Endothelial cell of umbilical vein (primary cell): ENCODE measurements at places on chromosomes 4 and X. TPM values are rescaled to one million over a fixed set of nuclear protein-coding genes. Genes with fewer than 3 reads are reported as not detected.

The NAP1L5 gene
- 6.1 and 7.6 TPM in 2 replicates for total RNA-seq

The USP17L25 gene
- total RNA-seq: not detected in 2 replicates

The MAGEA11 gene
- total RNA-seq: not detected in 2 replicates

The ADAM29 gene
- total RNA-seq: not detected in 2 replicates

The GYPB gene
- not detected in 2 replicates for total RNA-seq

The COX18 gene
- 10.6 and 13.0 TPM in 2 replicates for total RNA-seq

The SPP1 gene
- not detected in 2 replicates for total RNA-seq

The IRS4 gene
- total RNA-seq: not detected in 2 replicates

The KIT gene
- total RNA-seq: 29.3 and 39.7 TPM in 2 replicates

The BMPR1B gene
- total RNA-seq: 1.4 and 2.1 TPM in 2 replicates

The CXCL11 gene
- total RNA-seq: 0.55 and 1.1 TPM in 2 replicates

The RBM46 gene
- not detected in 2 replicates for total RNA-seq

The SLC7A11 gene
- total RNA-seq: 79.3 and 82.7 TPM in 2 replicates

The CT45A5 gene
- not detected in 2 replicates for total RNA-seq

The ANXA3 gene
- total RNA-seq: 73.8 and 78.4 TPM in 2 replicates

The NR0B1 gene
- not detected in 2 replicates for total RNA-seq

The UVSSA gene
- total RNA-seq: 14.9 and 16.4 TPM in 2 replicates

DNA sequence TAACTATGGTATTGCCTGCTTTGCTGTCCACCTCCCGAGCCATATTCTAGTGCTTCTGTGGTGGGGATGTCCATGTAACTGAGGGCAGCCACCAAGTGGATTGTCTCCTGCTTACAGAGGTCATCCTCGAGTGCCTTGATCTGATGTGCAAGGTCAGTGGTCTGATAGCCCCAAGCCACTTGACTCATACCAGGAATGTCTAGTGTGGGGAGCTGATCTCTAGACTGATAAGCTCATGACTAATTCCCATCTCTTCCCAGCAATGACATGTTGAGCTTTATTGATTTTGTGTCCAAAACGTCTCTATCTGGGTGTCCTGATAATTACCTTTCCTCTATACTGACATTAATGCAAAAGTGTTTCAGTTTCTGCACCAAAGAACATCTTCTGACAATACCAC lies 168.4 kb upstream of the WDR1 start:
- DNase-seq: no peak
- no peaks in the 10 kb centered on the region for H3K27me3 ChIP-seq
- no peaks in the 10 kb centered on the region for H3K4me1 ChIP-seq

DNA sequence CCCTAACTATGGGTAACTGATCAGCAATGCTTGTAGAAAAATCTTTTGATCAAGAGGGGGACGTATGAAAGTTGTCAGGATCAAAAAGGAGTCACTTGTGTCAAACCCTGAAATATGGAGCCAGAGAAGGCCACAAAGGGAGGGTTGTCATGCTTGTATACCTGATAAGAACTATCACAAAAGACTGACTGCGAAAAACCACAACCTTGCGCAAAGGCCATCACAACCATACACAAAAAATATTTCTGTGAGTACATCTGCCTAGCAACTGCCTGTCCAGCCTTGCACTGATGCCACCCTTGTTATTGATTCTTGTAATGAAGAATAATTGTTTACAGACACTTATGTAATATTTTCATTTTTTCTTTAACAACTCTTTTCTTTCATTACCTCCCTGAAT lies 22.8 kb upstream of the EIF4E start:
- H3K4me3 ChIP-seq: no peak overlapping the region
- no peaks in the 10 kb centered on the region for H3K4me1 ChIP-seq
- no peak overlapping the region for H3K27ac ChIP-seq

GRCh38 chr4:21136051-21136630 lies 435.9 kb downstream of the PACRGL start:
- no peaks in the 10 kb centered on the region for H3K36me3 ChIP-seq
- H3K27me3 ChIP-seq: no peaks in the 10 kb centered on the region
- H3K4me3 ChIP-seq: no peak overlapping the region
- peak; percentile 68 for DNase-seq

DNA sequence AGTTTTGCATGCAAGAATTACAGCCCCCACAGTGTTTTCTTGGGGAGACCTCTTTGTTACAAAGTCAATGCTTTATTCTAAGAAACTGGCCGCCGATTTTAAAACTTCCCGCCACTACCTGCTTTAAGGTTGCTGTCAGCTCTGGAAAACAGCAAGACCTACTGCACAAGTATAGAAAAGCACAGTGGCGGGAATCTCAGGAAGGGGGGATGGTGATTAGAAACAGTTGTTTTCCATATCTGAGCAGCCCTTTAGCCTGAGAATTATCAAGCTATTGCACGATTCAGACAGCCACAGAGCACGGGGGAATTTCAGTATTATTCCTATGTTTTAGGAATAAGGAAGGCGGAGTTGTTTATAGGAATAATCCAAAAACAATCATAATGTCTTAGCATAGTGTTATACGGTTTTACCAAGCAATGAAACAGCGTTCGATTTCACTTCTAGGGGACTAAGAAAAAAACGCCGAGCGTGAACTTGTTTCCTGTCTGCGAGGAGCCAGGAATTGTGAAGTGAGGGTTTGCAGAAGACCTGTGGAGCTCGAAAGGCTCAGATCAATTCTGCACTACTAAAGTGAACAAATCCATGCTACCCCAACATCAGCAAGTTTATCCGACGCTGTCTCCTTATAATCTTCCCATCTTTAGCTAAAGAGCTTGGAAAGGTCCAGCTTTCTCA lies 81.3 kb downstream of the HMGN5 start:
- no peak overlapping the region for H3K27ac ChIP-seq
- DNase-seq: no peak
- peaks cover 5% of the 10 kb centered on the region for H3K4me1 ChIP-seq
- peaks cover 12% of the 10 kb centered on the region for H3K27me3 ChIP-seq
- no peaks in the 10 kb centered on the region for H3K36me3 ChIP-seq

- H3K4me1 ChIP-seq: no peaks in the 10 kb centered on the region
- no peak overlapping the region for H3K27ac ChIP-seq
Measured at GRCh38 chrX:48786825-48787504, 575 bp downstream of the GATA1 start.

DNA sequence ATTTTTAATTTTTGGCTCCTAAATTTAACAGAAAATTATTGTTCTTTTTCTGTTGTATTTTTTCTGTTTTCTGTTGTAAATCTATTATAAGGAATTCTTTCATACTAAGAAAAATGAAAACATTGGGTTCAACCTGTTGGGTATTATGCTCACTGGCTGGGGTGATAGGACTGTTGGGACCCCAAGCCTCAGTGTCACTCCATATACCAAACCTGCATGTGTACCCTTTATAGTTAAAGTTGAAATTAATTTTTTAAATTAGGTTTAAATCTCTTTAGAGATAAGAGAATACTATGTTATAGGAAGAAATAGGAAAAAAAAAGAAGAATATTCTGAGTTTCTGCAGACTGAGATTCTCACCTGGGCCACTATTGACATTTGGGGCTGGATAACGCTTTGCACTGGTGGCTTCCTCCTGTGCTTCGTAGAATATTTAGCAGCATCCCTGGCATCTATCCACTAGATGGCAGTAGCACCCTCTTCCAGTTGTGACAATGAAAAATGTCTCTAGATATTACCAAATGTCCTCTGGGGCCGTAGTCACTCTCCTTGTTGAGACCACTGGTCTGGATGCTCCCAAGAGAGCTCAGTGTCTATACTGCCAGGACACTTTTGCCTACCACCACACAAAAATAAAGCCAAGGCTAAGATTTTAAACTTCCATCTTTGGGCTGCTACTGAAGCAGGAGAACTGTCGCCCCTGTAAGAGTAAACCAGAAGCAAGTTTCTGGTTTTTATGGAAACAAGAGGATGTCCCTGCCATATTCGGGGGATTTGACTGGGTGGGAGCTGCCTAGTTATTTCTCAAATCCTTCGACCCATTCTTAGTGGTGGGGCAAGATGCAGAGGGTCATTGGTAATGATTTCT lies 22.4 kb upstream of the CLTRN start:
- no peaks in the 10 kb centered on the region for H3K4me1 ChIP-seq
- no peak overlapping the region for H3K27ac ChIP-seq
- H3K27me3 ChIP-seq: no peaks in the 10 kb centered on the region
- peak; percentile 56 for DNase-seq

DNA sequence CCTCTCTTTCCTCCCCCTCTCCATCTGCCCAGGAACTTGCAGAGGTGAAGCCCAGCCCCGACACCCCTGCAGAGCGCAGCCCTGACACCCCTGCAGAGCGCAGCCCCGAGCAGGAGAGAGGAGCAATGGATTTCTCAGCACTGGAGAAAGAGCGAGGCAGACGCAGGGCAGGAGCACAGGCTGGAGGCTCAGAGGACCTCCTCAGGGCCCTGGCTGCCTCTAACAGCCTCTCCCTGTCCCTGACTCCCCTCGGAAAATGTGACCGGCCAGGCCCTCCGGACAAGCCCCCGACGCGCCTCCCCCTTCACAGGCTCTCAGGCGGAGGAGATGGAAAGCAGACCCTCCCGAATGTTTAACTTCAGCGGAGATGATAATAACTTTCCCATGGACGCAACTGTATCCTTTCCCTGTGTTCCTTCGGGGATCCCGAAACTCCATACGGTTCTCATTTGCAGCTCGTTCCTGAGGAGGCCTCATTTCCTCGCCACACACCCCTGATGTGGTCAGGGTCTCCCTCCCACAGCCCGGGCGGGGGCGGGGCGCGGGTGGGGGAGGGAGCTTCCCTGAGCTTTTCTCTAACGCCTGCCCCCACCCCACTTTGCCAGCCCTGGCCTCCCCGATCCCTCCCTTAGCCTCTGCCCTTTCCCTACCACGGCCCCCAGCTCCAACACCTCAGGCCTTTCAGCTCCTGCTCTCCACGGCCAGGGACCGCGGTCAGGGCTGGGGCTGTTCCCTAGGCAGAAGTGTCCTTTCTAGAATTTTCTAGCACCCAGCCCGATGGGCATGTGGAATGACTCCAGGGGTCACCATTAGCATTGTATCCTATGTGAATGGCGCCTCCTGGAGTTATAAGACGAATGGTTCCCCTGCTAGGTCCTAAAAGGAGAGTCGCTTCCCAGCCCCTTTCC lies 201.1 kb upstream of the BCOR start:
- no peaks in the 10 kb centered on the region for H3K4me1 ChIP-seq
- H3K4me3 ChIP-seq: no peak overlapping the region
- H3K27ac ChIP-seq: no peak overlapping the region

DNA sequence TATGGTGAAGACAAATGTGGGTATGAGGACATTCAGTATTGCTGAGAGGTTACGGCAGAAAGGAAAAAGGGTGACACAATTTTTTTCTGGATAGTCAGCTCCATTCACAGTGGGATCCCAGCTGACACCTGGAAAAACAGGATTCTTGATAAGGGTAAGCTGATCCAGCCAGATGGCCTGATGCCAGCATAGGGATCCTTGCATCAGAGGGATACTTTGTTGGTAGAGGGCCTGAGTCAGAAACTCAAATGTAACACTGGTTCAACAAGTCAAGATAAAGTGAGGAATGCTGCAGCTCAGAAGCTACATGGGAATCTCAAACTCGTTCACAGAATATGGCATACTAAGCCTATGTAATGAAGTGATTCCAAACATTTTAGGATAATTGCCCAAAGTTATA lies 726.7 kb downstream of the C4orf33 start:
- H3K4me3 ChIP-seq: no peak overlapping the region
- H3K27ac ChIP-seq: peak overlapping the region; percentile 60
- no peaks in the 10 kb centered on the region for H3K27me3 ChIP-seq

DNA sequence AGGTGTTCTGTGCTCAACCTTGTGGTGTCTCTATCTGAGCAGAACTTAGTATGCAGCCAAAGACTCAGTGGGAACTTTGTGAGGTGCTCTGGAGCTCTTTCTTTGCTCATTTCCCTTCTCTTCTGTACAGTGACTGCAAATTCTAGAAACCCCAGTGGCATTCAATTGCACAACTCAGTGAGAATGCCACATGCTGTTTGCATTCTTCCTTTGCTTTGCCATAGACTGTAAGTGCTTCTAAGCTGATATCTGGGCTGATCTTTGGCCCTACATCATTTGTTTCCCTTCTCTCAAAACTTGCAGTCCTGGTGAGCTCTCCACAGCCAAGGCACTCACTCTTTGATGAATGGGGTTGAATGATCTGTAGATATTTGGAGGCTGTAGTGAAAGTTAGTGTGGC lies 7.0 kb downstream of the PNMA3 start:
- H3K27ac ChIP-seq: no peak overlapping the region
- H3K4me3 ChIP-seq: no peak overlapping the region
- no peaks in the 10 kb centered on the region for H3K4me1 ChIP-seq
- H3K27me3 ChIP-seq: no peaks in the 10 kb centered on the region
- no peaks in the 10 kb centered on the region for H3K36me3 ChIP-seq
- DNase-seq: no peak

GRCh38 chr4:139253713-139254112 lies 26.3 kb downstream of the MGARP start:
- H3K4me3 ChIP-seq: no peak overlapping the region
- H3K27me3 ChIP-seq: no peaks in the 10 kb centered on the region
- no peaks in the 10 kb centered on the region for H3K36me3 ChIP-seq

- no peaks in the 10 kb centered on the region for H3K36me3 ChIP-seq
- H3K27me3 ChIP-seq: no peaks in the 10 kb centered on the region
- peak overlapping the region; percentile 89 for H3K27ac ChIP-seq
- DNase-seq: peak; percentile 58
Measured at GRCh38 chrX:49166914-49167739, 4.6 kb downstream of the MAGIX start.

GRCh38 chrX:37405956-37406355 lies 56.8 kb downstream of the PRRG1 start:
- H3K27me3 ChIP-seq: no peaks in the 10 kb centered on the region
- peak overlapping the region; percentile 35 for H3K27ac ChIP-seq
- no peak overlapping the region for H3K4me3 ChIP-seq
- peaks cover 8% of the 10 kb centered on the region for H3K4me1 ChIP-seq
- H3K36me3 ChIP-seq: no peaks in the 10 kb centered on the region

DNA sequence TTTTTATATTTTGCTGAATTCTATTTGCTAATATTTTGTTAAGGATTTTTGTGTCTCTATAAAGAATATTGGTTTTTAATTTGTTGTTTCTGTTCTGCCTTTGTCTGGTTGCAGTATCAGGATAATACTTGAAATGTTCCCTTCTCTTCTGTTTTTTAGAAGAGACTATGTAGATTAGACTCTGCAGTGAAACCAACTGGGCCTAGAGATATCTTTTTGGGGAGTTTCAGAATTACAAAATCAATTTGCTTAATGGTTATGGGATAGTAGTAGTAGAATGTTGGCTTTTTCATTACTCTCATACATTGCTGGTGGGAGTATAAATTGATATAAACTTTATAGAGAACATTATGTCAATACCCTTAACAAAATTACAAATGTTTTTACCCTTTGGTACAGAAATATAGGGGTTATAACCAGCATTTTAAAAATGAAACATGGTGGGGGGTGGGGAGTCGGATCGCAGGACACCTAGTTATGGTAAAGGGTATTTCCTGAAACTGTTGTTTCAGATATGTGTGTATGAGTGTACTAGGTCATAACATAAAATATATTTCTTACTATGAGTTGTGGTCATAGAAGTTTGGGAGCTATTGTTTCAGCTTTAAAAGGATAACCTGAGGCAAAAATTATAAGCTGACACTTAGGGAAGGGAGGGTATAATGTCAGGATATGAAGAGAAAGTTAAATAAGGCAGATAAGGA lies 29.0 kb downstream of the CLOCK start:
- H3K4me1 ChIP-seq: no peaks in the 10 kb centered on the region
- DNase-seq: no peak
- no peak overlapping the region for H3K4me3 ChIP-seq
